WTC11 (cell line): ENCODE measurements at places on chromosomes 3 and 15. TPM values are rescaled to one million over a fixed set of nuclear protein-coding genes. Genes with fewer than 3 reads are reported as not detected.

DNA sequence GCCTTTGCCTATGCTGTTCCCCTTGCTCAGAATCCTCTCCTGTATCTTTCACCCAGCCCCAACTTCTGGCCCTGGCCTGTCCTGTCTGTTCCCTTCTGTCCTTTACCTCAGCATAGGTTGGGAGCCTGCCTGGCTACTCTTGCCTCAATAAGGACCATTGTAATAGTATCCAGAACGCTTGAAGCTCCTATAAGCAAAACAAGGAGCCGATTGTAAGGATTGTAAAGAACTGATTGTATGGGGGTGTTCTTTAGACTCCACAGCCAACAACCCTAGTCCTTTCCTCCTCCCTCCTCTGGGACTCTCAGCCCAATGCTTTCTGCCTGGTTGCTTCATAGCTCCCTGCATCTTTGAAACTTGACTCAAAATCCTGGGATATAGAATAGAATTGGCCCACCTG lies 18.7 kb upstream of the RAD54L2 start:
- no peak for DNase-seq

GRCh38 chr3:102531686-102532085 lies 96.9 kb downstream of the ZPLD1 start:
- DNase-seq, result no peak

DNA sequence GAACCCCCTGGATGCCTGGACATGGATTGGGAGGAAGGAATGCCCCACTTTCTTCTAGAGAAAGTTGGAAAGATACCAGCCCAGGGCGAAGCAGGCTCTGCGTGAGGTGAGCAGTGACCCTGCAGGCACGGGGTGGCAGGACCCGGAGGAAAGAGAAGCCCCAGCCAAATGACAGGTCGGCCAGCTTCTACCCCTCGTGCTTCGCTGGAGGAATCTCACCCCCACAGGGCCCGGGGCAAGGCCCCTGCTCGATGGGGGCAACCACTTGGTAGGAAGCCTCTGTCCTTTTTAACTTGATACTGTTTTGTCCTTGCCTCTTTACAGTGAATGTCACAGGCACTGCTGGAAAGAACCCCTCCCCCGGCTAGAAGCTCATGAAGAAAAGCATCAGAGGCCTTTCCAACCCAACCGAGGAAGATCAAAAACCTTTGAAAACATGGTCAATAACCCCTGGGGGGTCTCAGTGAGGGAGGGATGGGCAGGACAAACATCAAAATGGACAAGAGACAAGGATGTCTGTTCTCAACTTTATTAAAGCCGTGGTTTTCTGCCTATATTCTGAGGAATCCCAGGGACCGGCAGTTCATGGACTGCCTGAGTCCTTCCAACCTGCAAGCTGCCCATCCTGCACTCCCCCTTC lies 54.4 kb downstream of the SH3BP5 start:
- DNase-seq, result no peak

The DGKG gene
- 0.30 to 0.92 TPM (median 0.57 TPM) in 3 replicates for total RNA-seq

The CAV3 gene
- not detected in 3 replicates for total RNA-seq

The GPR156 gene
- total RNA-seq, result 0.72 to 1.8 TPM (median 1.5 TPM) in 3 replicates
